Activated CD8-positive, alpha-beta T cell treated with anti-CD3 and anti-CD28 coated beads, Interleukin-2, amount 10 ng/mL, durations not matched to agents 7 days and 5 days (primary cell): ENCODE measurements at places on chromosomes 7 and 10.

GRCh38 chr10:52639652-52640051, 132.9 kb downstream of the MBL2 start:
- H3K27me3 ChIP-seq = no peaks in the 10 kb centered on the region
- no peak for DNase-seq
- H3K27ac ChIP-seq = no peak overlapping the region
- no peaks in the 10 kb centered on the region for H3K36me3 ChIP-seq

DNA sequence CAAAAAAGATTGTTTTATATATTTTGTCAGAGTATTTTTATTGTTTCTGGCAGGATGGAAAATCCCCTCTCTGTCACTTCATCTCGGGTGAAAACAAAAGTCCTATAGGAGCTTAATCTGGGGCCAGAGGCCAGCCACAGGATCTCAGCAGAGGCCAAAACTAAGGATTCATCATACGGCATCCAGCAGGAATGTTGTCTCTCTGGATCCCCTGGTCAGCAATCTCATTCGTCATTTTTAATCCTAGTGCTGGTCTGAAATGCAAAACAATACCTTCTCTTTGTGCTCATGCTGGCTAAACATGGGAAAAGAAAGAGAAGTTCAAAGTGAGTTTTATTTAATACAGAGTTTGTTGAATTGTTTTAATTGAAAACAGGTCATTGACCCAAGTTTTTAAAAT, 482.5 kb upstream of the AUTS2 start:
- no peaks in the 10 kb centered on the region for H3K36me3 ChIP-seq
- H3K27ac ChIP-seq = no peak overlapping the region
- H3K27me3 ChIP-seq = no peaks in the 10 kb centered on the region
- no peak for DNase-seq

- DNase-seq = peak; percentile 66
- H3K27me3 ChIP-seq = peaks cover 2% of the 10 kb centered on the region
- H3K4me3 ChIP-seq = peak overlapping the region; percentile 62
- H3K27ac ChIP-seq = peak overlapping the region; percentile 95
- peaks cover 8% of the 10 kb centered on the region for H3K36me3 ChIP-seq
These were observed 18.4 kb downstream of the ADAM8 start for GRCh38 chr10:133258066-133258817.

DNA sequence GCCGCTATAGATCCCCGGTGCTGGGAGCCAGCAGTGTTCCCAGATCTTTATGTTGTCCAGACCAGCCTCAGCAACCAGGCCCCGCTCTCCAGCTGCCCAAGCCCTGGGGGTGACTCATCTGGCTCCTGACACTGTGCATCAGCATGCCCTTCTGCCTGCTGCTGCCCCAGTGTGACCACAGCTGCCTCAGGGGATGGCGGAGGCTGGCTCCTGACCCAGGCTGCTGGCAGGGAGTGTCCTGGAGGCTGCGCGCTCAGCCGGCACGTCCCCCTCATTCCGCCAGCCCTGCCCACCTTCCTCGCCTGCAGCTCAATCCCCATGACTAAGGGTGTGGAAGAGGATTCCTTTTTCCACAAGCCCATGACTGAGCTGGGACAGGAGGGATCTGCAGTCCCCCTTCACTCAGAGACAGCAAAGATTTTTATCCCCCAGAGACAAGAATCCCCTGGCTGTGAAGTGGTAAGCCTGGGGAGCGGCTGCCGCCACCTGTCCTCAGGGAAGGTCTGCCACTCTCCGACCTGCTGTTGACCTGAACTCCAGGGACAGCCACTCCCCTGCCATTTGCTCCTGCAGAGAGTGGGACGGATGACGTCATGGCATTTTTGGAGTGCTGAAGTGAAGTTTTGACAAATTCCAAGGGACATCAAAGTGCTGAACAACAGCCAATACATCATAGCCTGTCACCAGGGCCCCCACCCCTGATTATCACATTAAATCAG, 182.8 kb upstream of the BMPER start:
- no peak overlapping the region for H3K4me3 ChIP-seq
- no peak for DNase-seq
- no peaks in the 10 kb centered on the region for H3K4me1 ChIP-seq
- no peaks in the 10 kb centered on the region for H3K36me3 ChIP-seq

DNA sequence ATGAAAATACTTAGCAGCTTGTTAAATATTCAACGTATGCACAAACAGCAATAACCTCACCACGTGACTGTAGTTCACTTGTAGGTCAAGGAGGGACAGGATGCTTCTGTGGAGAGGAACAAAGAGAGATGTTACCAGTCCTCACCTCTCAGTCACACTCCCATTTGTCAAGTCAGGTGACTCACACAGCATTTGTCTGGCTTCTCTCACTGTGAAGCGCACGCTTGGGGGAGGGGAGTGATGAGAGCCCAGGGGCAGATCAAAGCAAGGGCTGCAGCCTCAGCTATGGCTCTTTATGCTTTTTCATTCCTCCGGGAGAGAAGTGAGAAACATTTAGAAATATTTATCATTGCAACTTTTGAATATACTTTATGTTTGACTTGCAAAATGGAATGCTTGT, 2.9 kb upstream of the RBM20 start:
- H3K4me3 ChIP-seq = no peak overlapping the region
- no peaks in the 10 kb centered on the region for H3K36me3 ChIP-seq
- H3K27ac ChIP-seq = no peak overlapping the region
- peaks cover 33% of the 10 kb centered on the region for H3K4me1 ChIP-seq

DNA sequence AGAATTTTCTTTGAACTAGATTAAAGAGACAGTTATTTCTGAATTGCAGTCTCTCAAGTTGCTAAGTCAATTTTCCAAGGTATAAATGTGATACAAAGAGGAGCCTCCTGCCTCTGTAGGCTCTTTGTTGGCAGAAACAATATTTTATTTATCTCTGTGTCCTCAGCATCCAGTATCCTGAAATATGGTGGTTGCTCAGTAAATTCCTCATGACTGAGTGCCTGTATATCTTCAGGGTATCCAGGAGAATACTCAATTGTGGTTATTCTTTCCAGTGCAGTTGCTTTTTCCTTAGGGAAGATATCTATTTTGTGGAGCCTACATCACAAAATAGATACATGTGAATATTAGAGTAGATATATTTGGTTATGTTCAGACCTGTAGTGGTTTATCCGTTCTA, 144.8 kb upstream of the FERD3L start:
- no peak overlapping the region for H3K4me3 ChIP-seq
- no peak overlapping the region for H3K27ac ChIP-seq
- no peaks in the 10 kb centered on the region for H3K4me1 ChIP-seq
- H3K27me3 ChIP-seq = no peaks in the 10 kb centered on the region

GRCh38 chr7:468681-469562, 50.7 kb downstream of the PDGFA start:
- H3K4me1 ChIP-seq = peaks cover 4% of the 10 kb centered on the region
- DNase-seq = no peak
- no peak overlapping the region for H3K4me3 ChIP-seq
- peak overlapping the region; percentile 58 for H3K27ac ChIP-seq
- no peaks in the 10 kb centered on the region for H3K36me3 ChIP-seq

GRCh38 chr10:79463578-79464496, 18.4 kb upstream of the ZCCHC24 start:
- peaks cover 4% of the 10 kb centered on the region for H3K27me3 ChIP-seq
- no peaks in the 10 kb centered on the region for H3K4me1 ChIP-seq
- H3K36me3 ChIP-seq = no peaks in the 10 kb centered on the region
- DNase-seq = no peak
- no peak overlapping the region for H3K4me3 ChIP-seq

DNA sequence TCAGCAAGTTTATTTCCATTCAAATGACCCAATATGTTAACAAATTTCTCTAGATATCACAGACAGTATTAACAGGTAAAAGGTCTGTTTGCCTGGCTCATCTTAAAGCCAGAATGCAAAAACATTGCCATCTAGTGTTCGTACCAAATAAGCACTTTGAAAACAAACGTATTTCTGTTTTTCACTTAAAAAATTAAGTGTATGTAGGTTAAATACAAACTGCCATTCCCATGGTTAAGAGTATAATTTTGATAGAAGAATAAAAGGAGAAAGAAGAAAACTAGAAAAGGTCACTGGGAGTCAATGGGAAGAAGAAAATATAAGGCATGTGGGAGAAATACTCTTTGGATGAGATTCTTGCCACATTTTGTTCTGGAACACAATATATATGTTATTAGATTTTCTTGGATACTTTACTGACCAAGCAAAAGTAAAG, 51.0 kb downstream of the ORC5 start:
- no peak for DNase-seq
- H3K4me3 ChIP-seq = no peak overlapping the region
- peaks cover 8% of the 10 kb centered on the region for H3K36me3 ChIP-seq

DNA sequence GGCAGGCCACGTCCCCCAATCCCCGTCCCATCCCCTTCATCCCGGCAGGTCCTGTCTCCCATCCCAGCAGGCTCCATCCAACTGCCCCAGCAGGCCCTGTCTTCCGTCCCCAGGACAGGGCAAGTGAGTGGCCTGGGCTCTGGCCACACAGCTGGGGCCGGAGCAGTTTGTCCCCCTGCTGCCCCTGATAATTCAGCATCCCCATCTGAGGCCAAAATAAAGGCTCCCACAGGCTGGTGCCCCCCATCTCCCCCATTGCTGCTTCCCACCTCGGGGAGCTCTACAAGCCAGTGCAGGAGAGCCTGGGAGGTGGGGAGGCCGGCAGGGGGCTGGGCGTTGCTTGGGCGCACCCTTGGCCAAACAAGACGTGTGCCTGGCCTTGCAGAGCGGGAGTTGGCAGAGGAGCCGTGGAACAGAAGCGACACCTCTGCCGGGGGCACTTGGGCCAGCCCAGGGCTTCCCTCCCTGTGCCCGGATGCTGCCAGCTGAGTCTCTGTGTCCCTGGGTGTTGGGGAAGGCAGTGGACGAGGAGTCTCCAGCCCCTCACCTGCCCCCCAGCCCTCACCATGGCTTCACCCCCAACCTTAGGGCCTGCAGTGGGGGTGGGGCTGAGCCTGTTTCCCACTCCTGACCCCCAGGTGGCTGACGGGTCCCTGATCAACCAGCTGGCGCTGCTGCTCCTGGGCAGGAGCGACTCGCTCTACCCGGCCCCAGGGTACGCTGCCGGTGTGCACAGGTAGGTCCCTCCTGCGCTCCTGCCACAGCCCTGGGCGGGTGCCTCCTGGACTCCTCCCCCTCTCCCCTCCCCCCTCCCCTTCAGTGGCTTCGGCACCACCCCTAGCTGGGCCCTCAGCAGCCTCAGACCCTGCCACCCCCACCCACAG, 14.0 kb downstream of the AP5Z1 start:
- DNase-seq = no peak
- H3K36me3 ChIP-seq = peaks cover 13% of the 10 kb centered on the region
- H3K4me1 ChIP-seq = no peaks in the 10 kb centered on the region
- no peaks in the 10 kb centered on the region for H3K27me3 ChIP-seq

DNA sequence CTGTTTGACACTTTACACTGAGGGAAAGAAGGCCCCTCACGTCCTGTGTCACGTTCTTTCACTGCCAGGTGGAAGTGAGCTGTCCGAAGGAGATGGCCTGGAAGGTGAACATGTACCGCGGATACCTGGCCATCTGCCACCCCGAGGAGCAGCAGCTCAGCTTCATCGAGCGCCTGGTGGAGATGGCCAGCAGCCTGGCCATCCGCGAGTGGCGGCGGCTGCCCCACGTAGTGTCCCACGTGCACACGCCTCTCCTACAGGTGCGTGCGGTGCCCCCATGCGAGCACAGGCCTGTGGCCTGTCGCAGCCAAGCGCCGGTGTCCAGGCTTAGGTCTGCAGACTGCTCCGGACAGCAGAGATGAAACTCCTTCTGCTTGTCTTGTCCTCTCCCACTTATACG, 103.4 kb downstream of the TRRAP start:
- no peak overlapping the region for H3K27ac ChIP-seq
- H3K4me1 ChIP-seq = no peaks in the 10 kb centered on the region
- peaks cover 83% of the 10 kb centered on the region for H3K36me3 ChIP-seq
- DNase-seq = no peak
- no peak overlapping the region for H3K4me3 ChIP-seq
- H3K27me3 ChIP-seq = no peaks in the 10 kb centered on the region

GRCh38 chr10:82609845-82610244, 734.9 kb downstream of the NRG3 start:
- no peak for DNase-seq
- H3K27ac ChIP-seq = no peak overlapping the region
- H3K4me3 ChIP-seq = no peak overlapping the region
- no peaks in the 10 kb centered on the region for H3K4me1 ChIP-seq
- no peaks in the 10 kb centered on the region for H3K36me3 ChIP-seq

DNA sequence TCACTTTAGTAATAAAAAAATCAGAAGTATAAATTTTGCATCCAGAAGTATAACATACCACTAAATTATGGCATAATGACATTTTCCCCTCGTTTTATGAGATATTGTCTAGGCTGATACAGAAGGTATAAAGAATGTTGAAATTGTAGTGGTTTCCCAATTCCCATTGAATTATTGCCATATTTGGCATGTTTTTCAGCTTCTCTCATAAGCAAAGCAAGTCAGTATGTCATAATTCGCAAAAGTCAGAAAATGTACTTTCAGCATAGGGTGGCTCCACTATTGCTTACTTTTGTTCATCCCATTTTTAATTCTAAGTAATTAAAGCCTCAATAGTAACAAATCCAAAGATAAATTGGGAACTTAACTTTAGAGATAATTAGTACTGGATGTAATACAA, 19.7 kb upstream of the PTPRZ1 start:
- H3K27ac ChIP-seq = no peak overlapping the region
- no peak overlapping the region for H3K4me3 ChIP-seq
- H3K4me1 ChIP-seq = no peaks in the 10 kb centered on the region
- H3K36me3 ChIP-seq = no peaks in the 10 kb centered on the region
- no peaks in the 10 kb centered on the region for H3K27me3 ChIP-seq

- peaks cover 76% of the 10 kb centered on the region for H3K36me3 ChIP-seq
- peak overlapping the region; percentile 67 for H3K4me3 ChIP-seq
- no peaks in the 10 kb centered on the region for H3K27me3 ChIP-seq
- DNase-seq = no peak
These were observed 210.4 kb downstream of the FAM107B start for GRCh38 chr10:14564268-14564744.

GRCh38 chr7:12583176-12583575, 12.7 kb downstream of the SCIN start:
- H3K27me3 ChIP-seq = peaks cover 7% of the 10 kb centered on the region
- H3K4me1 ChIP-seq = no peaks in the 10 kb centered on the region
- H3K27ac ChIP-seq = no peak overlapping the region
- no peak overlapping the region for H3K4me3 ChIP-seq
- H3K36me3 ChIP-seq = no peaks in the 10 kb centered on the region

DNA sequence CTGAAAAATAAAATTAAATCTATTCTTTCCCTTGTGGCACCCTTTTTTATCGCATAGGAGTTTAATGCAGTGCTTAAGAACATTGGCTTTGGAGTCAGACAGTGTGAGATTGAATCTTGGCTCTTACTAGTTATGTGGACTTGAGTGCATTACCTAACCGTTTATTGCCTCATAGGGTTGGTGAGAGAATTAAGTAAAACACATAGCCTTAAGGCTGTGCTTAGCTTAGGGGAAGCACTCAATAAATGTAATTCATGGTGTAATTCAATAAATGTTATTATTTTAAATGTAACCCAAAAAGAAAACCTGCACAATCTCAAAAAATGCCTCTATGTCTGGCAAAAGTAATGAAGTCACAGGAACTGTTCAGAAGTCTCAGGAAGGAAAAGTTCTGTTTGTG, 2.7 kb downstream of the STK17A start:
- H3K27ac ChIP-seq = peak overlapping the region; percentile 99
- peaks cover 18% of the 10 kb centered on the region for H3K27me3 ChIP-seq
- no peak for DNase-seq
- peaks cover 45% of the 10 kb centered on the region for H3K4me1 ChIP-seq
- H3K4me3 ChIP-seq = peak overlapping the region; percentile 97

- no peak overlapping the region for H3K4me3 ChIP-seq
- H3K27ac ChIP-seq = no peak overlapping the region
- H3K4me1 ChIP-seq = no peaks in the 10 kb centered on the region
- DNase-seq = no peak
- no peaks in the 10 kb centered on the region for H3K36me3 ChIP-seq
- H3K27me3 ChIP-seq = no peaks in the 10 kb centered on the region
These were observed 26.0 kb downstream of the PPP1R3A start for GRCh38 chr7:113892818-113893217.

- no peak for DNase-seq
- H3K27me3 ChIP-seq = peaks cover 5% of the 10 kb centered on the region
- H3K4me3 ChIP-seq = no peak overlapping the region
These were observed 4.1 kb upstream of the OIT3 start for GRCh38 chr10:72889391-72889831.
